ENCODE measurements at places on chromosomes 12 and 14.

GRCh38 chr12:52633383-52633782, 15.0 kb upstream of the KRT73 start:
- peak overlapping the region; percentile 4 for H3K27ac ChIP-seq
- H3K27me3 ChIP-seq = peaks cover 26% of the 10 kb centered on the region
- H3K36me3 ChIP-seq = no peaks in the 10 kb centered on the region
- H3K4me1 ChIP-seq = peaks cover 29% of the 10 kb centered on the region
- no peak overlapping the region for H3K4me3 ChIP-seq

GRCh38 chr12:52045794-52046199, 5.4 kb upstream of the NR4A1 start:
- no peak for DNase-seq
- H3K4me3 ChIP-seq = no peak overlapping the region
- H3K4me1 ChIP-seq = peaks cover 46% of the 10 kb centered on the region
- peaks cover 6% of the 10 kb centered on the region for H3K27me3 ChIP-seq
- H3K27ac ChIP-seq = no peak overlapping the region

GRCh38 chr12:123119808-123120207, 31.1 kb downstream of the PITPNM2 start:
- DNase-seq = peak; percentile 41
- H3K4me3 ChIP-seq = no peak overlapping the region
- peak overlapping the region; percentile 88 for H3K27ac ChIP-seq

DNA sequence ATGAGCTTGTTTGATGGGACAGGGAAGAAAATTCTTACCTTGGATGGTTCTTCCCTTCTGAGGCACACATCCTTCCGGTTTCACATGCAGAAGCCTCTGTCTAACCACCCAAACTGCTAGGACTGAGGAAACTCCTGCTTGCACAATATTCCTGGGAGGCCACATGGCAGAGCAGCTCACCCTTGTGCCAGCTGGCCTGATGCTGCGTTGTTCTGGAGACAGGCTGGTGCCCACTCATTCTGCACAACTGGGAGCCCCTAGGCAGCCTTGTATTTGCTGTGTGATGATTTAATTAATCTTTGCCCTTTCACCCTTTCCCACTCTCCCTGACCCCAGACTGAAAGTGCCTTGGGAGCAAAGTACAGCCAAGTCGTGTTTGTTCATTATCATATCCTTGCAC, 130.8 kb downstream of the RTN1 start:
- H3K27me3 ChIP-seq = peaks cover 2% of the 10 kb centered on the region
- no peak overlapping the region for H3K27ac ChIP-seq
- DNase-seq = no peak
- H3K36me3 ChIP-seq = no peaks in the 10 kb centered on the region
- H3K4me1 ChIP-seq = no peaks in the 10 kb centered on the region

- H3K27me3 ChIP-seq = no peaks in the 10 kb centered on the region
- no peak for DNase-seq
- no peak overlapping the region for H3K27ac ChIP-seq
These were observed 88.1 kb downstream of the PIWIL1 start for GRCh38 chr12:130425698-130426245.

- H3K36me3 ChIP-seq = no peaks in the 10 kb centered on the region
- H3K4me1 ChIP-seq = no peaks in the 10 kb centered on the region
- peaks cover 8% of the 10 kb centered on the region for H3K27me3 ChIP-seq
- DNase-seq = no peak
- no peak overlapping the region for H3K27ac ChIP-seq
These were observed 23.5 kb downstream of the SDSL start for GRCh38 chr12:113445544-113446171.

DNA sequence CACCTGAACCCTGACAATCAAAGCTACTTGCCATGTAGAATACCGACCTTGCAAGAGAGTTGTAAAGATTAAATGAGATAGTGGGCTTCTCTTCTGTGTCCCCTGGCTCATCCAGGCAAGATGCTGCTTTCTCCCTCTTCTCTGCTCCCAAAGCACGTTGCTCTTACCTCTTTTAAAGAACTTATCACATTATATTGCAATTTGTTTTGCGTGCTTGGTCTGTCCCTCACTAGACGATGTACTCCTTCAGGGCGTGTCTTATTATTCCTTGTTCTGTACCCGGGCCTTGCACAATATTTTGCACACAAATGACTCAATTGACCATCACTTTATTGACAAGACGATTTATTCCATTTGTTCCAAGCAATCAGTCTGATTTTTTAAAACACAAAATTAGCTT, 3.3 kb downstream of the DCN start:
- H3K27me3 ChIP-seq = no peaks in the 10 kb centered on the region
- H3K36me3 ChIP-seq = no peaks in the 10 kb centered on the region
- H3K4me1 ChIP-seq = no peaks in the 10 kb centered on the region

GRCh38 chr12:132471011-132471857, 18.7 kb upstream of the FBRSL1 start:
- peaks cover 4% of the 10 kb centered on the region for H3K36me3 ChIP-seq
- H3K4me1 ChIP-seq = peaks cover 28% of the 10 kb centered on the region
- peaks cover 23% of the 10 kb centered on the region for H3K27me3 ChIP-seq
- no peak overlapping the region for H3K4me3 ChIP-seq
- no peak for DNase-seq
- H3K27ac ChIP-seq = no peak overlapping the region

GRCh38 chr14:101007004-101007614, 103.6 kb upstream of the RTL1 start:
- no peaks in the 10 kb centered on the region for H3K36me3 ChIP-seq
- H3K4me1 ChIP-seq = peaks cover 12% of the 10 kb centered on the region
- no peak for DNase-seq
- peaks cover 2% of the 10 kb centered on the region for H3K27me3 ChIP-seq
- no peak overlapping the region for H3K4me3 ChIP-seq
- H3K27ac ChIP-seq = no peak overlapping the region

GRCh38 chr14:70380824-70381223, 21.3 kb upstream of the COX16 start:
- no peak for DNase-seq
- no peak overlapping the region for H3K27ac ChIP-seq
- H3K36me3 ChIP-seq = no peaks in the 10 kb centered on the region
- no peak overlapping the region for H3K4me3 ChIP-seq
- no peaks in the 10 kb centered on the region for H3K27me3 ChIP-seq

- no peak for DNase-seq
- peaks cover 4% of the 10 kb centered on the region for H3K4me1 ChIP-seq
- no peaks in the 10 kb centered on the region for H3K36me3 ChIP-seq
- no peak overlapping the region for H3K4me3 ChIP-seq
- H3K27ac ChIP-seq = no peak overlapping the region
These were observed 18.6 kb downstream of the JDP2 start for GRCh38 chr14:75446447-75446846.

GRCh38 chr12:125890366-125890905, 825.2 kb downstream of the AACS start:
- H3K27ac ChIP-seq = no peak overlapping the region
- no peaks in the 10 kb centered on the region for H3K36me3 ChIP-seq
- H3K4me3 ChIP-seq = no peak overlapping the region
- no peaks in the 10 kb centered on the region for H3K4me1 ChIP-seq

DNA sequence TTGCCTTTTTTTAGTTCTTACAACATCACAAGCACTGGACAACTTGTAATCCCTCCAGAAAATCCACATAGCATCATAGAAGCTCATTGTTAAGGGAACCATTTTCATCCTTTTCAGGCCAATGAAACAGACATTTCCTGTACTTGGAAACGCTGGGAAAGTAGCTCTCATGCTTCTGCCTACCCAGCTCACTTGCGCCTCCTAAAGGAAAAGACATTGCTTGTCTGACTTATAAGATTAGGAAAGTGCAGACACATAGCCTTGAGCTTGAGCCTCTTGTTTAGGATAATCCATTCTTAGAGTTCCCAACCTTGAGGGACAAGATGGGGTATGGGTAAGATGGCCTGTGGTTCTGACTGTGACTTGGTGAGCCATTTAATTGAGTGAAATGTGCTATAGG, 589.5 kb downstream of the NOVA1 start:
- H3K27me3 ChIP-seq = no peaks in the 10 kb centered on the region
- DNase-seq = no peak
- no peaks in the 10 kb centered on the region for H3K4me1 ChIP-seq
- no peaks in the 10 kb centered on the region for H3K36me3 ChIP-seq
- H3K27ac ChIP-seq = no peak overlapping the region

DNA sequence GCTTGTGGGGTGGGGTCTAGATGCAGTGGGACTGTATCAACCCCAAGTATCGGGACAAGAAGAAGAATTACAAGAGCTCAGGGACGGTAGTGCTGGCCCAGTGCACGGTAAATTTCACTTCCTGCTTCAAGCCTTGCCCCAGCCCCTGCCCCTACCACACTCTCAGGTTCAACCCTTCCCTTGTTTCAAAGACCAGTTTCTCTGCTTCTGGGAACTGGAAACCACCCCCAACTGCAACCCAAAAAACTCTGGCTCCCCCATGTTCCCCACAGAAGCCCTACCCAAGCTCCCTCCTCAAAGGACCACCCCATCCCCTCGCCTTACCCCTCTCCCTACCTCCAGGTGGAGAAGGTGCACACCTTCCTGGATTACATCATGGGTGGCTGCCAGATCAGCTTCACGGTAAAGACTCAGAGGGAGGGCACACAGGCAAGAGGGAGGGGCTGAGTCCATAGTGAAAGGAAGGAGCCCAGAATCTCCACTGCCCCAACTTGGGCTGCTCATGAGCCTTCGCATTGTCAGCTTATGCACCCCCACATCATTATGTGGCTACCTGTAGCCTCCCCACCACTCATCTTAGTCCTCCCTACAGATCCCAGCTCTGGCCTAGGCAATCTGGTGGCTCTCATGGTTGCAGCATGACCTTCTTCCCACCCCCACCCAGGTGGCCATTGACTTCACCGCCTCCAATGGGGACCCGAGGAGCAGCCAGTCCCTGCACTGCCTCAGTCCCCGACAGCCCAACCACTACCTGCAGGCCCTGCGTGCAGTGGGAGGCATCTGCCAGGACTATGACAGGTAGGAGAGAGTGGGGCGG, 4.3 kb downstream of the CPNE6 start:
- H3K27me3 ChIP-seq = peaks cover 3% of the 10 kb centered on the region
- peaks cover 30% of the 10 kb centered on the region for H3K4me1 ChIP-seq
- H3K27ac ChIP-seq = no peak overlapping the region
- H3K36me3 ChIP-seq = no peaks in the 10 kb centered on the region
- H3K4me3 ChIP-seq = no peak overlapping the region

DNA sequence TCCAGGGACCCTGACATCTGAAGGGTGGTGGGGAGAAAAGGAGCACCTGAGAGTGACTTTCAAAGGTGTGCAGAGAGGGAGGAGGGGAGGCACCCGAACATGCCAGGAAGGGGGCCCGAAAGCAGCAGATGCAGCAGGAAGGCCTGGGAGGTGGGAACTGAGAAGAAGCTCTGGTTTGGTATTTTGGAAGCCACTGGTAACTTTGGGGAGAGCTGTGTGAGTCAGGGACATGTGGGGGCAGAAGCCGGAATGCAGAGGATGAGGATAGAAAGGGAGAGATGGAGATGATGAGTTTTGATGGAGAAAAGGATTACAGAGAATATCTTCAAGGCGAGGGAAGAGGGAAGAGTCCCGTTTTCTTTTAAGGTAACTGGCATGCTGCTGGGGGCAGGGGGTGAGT, 50.1 kb downstream of the NRXN3 start:
- H3K4me1 ChIP-seq = no peaks in the 10 kb centered on the region
- no peaks in the 10 kb centered on the region for H3K36me3 ChIP-seq
- H3K4me3 ChIP-seq = no peak overlapping the region
- H3K27me3 ChIP-seq = no peaks in the 10 kb centered on the region
- H3K27ac ChIP-seq = no peak overlapping the region

- no peak overlapping the region for H3K4me3 ChIP-seq
- H3K27me3 ChIP-seq = no peaks in the 10 kb centered on the region
- H3K36me3 ChIP-seq = peaks cover 52% of the 10 kb centered on the region
These were observed 7.7 kb downstream of the RACGAP1 start for GRCh38 chr12:50017641-50018040.

DNA sequence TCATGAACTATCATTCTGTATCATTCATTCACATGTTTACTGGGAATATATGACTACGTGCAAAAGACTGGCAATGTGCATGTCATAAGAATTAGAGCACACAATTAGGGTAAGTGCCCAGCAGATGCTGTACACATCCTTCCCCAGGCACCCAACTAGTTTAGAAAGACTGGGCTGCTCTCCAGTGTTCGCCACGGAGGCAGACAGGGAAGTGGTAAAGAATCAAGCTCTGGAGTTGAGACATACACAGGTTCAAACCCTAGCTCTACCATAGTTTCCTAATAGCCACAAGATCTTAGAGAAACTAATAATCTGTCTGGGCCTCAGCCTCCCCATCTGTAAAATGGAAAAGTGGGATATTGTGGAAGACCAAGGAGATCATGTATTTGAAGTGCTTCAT, 6.8 kb downstream of the TMCC3 start:
- H3K27me3 ChIP-seq = peaks cover 54% of the 10 kb centered on the region
- H3K27ac ChIP-seq = no peak overlapping the region
- H3K4me3 ChIP-seq = no peak overlapping the region
- DNase-seq = no peak
- no peaks in the 10 kb centered on the region for H3K36me3 ChIP-seq

DNA sequence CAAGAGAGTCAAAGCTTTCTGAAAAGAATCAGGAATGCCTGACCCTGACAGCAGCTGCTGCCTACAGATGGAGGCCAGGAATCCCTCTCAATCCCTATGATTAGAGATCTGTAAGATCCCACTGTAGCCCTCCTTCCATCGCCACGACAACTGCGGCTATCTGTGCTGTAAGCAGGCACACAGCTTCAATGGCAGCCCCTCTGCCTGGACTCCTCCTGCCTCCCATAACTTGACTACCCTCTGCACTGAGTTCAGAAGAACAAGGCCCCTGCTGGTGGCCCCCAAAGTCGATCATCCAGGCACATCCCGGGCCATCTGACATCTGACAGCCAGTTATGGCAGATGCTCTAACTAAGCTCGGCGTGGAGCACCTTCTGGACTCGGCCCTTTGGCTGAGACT, 2.9 kb downstream of the CLMN start:
- H3K27me3 ChIP-seq = peaks cover 46% of the 10 kb centered on the region
- H3K4me1 ChIP-seq = peaks cover 27% of the 10 kb centered on the region
- no peak overlapping the region for H3K4me3 ChIP-seq
- H3K27ac ChIP-seq = no peak overlapping the region
- DNase-seq = no peak

GRCh38 chr12:130677957-130678558, 38.0 kb downstream of the RIMBP2 start:
- no peak overlapping the region for H3K4me3 ChIP-seq
- no peaks in the 10 kb centered on the region for H3K36me3 ChIP-seq
- H3K4me1 ChIP-seq = no peaks in the 10 kb centered on the region
- H3K27me3 ChIP-seq = no peaks in the 10 kb centered on the region
- no peak overlapping the region for H3K27ac ChIP-seq

DNA sequence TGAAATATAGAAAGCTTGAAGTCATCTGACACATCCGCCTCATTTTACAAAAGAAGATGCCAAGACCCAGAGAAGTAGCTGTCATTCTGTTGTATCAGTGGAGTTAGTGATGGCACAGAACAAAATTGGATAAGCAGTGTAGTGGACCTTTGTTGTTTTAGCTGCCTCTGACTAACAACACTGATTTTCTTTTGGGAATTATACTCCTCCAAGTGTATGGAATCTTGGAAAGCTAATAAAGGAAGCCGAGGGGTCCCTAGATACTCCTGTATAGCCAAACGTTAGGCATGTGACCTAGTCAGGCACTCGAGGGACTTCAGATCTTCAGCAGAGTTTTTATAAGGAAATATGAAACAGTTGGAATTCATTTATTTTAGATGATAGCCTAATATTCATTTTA, 94.5 kb downstream of the OTOGL start:
- peaks cover 7% of the 10 kb centered on the region for H3K27me3 ChIP-seq
- no peak overlapping the region for H3K27ac ChIP-seq
- peaks cover under 1% of the 10 kb centered on the region for H3K4me1 ChIP-seq

GRCh38 chr14:89267163-89267562, 149.9 kb downstream of the FOXN3 start:
- H3K27ac ChIP-seq = no peak overlapping the region
- H3K36me3 ChIP-seq = peaks cover 8% of the 10 kb centered on the region
- no peak for DNase-seq
- H3K27me3 ChIP-seq = no peaks in the 10 kb centered on the region
- H3K4me1 ChIP-seq = no peaks in the 10 kb centered on the region
